ENCODE measurements at places on chromosomes 12 and 14. TPM values are rescaled to one million over a fixed set of nuclear protein-coding genes. Genes with fewer than 3 reads are reported as not detected.

DNA sequence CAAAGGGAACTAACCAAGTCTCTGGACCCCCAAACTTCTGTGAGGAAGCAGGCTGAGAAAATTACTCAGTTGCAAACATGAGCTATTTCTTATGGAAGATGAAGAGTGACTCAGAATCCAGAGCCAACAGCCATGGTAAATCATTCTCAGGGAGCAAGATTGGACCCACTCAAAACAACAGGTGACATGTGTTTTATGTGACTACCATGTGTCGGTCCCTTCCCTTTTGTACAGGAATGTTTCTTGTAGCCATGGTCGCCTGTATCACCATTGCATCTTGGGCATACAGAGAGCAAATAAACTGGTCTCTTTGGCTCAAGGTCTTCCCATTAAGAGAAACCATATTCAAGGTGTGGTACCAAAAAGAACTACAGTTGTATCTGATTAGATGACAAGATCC lies 75.4 kb upstream of the COCH start:
- no peak for DNase-seq

DNA sequence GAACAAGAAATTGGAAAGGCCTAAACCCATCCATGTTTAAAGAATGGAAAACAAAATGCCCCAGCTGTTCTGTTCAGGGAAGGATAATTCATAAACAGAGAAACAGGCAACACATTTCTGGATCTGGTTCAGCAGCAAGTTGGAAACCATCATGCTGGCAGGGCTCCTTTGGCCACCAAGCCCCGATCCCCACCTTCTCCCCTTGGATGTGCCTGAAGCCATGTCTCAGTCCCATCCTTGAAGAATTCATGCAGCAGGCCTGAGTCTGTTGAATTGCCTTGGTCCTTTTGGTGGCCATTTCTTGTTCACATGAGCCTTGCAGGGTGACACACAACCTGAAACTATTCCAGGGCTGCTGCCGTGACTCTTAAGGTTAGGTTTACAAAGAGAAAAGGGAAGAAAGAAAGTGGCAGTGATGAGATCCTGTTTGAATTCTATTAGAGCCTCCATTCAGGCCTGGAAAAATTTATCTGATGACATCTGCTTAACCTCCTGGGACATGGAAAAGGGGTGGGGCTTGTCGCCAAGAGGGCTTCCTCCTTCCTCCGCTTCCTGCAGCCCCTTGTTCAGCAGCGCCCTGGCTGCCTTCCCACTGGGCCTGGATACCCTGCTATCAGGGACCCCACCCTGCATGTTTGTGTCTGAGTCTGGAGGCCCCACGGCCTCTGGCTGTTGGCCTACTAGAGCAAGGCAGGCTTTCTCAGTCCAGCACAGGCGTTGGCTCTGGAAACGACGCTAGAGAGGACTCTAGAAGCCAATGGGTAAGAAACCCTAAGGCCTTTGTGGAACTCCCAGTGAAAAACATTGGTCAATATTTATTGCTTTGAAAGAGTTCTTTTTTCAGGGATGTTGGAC lies 341.9 kb downstream of the C12orf75 start:
- peak; percentile 47 for DNase-seq

RTL1 gene
- not detected for total RNA-seq

DNA sequence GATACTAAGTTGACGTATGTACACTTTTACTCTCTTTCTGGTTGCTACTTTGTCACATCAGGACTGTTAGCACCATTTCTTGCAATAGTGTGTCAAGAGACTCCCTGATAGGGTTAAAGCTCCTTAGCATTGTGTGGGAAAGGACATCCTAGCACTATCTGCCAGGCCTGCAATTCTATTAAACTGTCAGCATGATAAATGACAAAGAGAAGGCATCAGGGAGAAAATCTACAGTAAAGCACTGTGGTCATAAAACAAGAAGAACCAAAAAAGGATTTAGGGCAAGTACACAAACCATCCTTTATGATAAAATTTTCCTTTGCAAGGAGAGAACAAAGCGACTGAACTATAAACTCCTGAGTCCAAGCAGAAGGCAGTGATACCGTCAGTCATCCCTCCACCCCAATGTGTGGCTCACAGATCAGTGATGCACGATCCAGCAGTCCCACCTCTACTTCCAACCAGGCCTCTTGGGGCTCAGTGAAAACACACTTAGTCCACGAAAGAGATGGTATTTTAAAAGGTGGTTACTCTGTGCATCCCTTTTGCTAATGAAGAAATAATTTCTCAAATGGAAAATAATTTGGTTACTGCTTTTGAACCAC lies 31.4 kb upstream of the SLC35F4 start:
- no peak for DNase-seq

DNA sequence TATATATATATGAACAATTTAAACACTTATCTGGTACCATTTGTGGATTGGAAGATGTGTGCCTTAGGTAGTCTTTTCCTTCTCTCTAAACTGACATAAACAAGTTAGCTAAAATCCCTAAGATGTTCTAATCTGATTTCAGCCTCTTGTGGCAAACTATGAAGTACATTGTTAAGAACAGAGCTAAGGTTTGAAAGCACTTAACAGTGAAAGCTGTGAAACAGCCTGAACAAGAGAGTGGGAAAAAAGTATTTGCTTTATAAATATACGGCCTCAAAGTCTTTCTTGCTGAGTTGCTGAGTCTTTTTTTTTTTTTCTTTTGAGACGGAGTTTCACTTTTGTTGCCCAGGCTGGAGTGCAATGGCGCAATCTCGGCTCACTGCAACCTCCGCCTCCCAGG lies 53.7 kb upstream of the PELI2 start:
- DNase-seq, result no peak

- DNase-seq, result no peak
Observed at GRCh38 chr12:119877639-119877948, 474 bp upstream of the CIT start.

- DNase-seq, result peak; percentile 78
Observed at GRCh38 chr12:14256555-14257169, 108.8 kb upstream of the ATF7IP start.

GRCh38 chr14:101109347-101109638 lies 205.8 kb upstream of the RTL1 start:
- no peak for DNase-seq

DNA sequence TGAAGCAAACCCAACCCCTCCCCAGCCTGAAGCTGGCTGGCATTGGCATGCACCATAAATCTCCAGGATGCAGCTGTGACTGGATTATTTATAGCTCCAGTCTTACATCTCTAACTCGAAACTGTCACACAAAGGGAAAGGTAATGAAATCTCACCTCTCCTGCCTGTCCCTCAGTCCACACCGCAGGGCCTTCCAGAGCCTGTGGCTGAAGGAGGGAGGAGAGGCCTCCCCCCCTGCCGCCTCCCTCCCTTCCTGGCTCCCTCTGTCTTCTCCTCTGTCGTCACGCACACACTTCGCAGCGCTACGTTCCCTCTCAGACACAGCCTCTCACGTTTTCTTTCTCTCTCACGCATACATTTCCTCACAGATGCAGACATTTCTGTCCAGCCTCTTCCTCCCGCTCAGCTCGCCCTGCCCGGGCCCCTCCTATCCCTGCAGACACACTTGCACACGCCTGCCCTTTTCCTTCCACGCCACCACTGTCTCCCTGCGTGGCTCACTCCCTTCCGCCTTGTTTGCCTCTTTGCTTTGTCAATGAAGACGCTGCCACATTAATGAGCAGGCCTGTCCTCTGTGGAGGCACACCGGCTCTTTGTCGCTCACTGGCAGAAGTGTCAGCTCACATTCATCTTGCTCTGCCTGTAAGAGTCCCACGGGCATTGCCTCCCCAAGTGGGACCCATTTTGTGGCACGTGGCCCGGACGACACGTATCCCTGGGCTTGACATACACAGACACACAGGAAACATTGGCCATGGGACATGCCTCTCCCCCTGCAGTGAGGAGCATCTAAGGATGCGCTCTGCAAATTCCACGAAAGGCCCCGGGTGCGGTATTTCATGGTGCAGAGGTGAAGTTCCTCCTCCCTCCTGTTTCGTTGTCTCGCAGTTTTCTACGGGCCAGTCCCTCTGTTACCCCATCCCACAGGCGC lies 27.9 kb downstream of the IRF2BPL start:
- DNase-seq, result no peak

AMN gene
- 26.1 TPM for total RNA-seq

FITM1 gene
- 1.0 TPM for total RNA-seq

DNA sequence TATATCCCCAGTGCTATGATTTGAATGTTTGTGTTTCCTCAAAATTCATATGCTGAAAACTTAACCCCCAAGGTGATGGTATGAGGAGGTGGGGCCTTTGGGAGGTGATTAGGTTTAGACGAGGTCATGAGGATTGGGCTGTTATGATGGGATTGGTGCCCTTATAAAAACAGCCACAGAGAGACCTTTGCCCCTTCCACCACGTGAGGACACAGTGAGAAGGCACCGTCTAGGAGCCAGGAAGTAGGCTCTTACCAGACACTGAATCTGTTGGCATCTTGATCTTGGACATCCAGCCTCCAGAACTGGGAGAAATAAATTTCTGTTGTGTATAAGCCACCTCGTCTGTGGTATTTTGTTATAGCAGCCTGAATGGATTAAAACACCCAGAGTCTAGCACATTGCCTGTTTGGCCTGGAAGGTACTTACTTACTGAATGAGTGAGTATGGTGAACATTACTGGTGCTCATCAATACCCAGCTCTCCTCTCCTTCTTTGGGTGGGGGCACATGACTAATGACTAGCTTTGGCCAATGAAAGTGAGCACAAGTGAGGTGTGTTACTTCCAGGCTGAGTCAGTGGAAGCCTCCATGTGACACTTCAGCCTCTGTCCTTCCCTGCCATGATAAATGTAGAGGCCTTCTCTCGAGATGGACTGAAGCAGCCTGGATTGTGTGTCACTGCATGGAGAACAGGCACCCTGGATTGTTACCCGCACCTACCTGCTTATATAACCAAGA lies 72.4 kb upstream of the CHST11 start:
- peak; percentile 23 for DNase-seq

CLEC4A gene
- 2.5 TPM for total RNA-seq

DNA sequence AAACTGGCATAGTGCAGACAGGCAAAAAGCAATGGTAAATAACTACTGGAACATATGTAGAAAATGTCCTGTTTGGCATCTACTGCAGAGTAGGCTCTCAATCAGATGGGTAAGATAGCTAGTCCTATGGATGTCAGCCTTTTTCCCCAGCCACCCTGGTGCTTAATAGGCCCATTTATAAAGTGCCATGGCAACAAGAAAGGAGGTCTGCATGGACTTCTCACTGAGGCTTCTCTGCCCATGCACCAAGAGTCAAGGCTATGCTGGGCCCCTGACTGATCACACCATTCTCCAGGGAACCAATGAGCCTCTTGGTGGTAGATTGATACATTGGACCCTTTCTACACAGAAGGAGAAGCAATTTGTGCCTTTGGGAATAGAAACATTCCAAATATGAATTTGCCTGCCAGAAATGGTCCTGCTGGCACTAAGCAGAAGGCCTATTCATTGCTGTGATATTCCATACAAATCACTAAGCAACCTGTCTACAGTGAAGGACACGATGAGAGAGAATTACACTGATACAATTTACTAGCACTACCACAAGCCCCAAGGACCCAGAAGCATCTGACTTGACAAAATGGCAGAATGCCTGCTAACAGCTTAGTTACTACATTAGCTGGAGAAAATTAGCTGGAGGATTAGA lies 43.8 kb downstream of the RESF1 start:
- no peak for DNase-seq

DNA sequence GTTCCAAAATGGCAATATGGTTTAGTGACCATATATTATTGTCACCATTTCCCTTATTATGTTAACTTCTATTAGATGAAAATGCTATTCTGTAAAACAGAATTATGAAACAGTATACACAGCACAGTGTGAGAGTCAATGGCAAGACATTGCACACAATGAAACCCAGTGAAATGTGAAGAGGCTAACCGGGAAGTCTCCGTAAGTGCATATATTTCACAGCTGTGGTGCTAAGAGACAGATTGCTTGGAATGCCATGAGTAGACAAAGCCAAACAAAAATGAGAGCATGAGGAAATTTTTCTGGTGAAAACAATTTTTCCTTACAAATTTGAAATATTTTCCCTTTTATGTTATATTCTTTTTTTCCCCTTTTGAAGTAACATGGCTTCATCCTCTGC lies 49.4 kb downstream of the DYRK2 start:
- DNase-seq, result no peak

ESRRB gene
- total RNA-seq, result 1.1 TPM

DNA sequence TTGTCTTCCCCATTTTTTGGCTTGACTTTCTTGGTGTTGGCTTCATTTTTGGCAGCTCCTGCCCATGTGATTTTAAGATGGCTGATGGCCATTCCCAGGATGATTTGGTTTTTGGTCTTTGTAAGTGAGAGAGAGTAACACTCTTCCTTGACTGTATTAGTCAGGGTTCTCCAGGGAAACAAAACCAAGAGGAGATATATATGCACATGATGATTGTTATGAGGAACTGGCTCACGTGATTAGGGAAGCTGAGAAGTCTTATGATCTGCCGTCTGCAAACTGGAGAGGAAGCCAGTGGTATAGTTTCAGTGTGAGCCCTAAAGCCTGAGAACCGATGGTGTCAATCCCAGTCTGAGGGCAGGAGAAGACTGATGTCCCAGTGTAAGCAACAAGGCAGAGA lies 146.6 kb downstream of the NRXN3 start:
- no peak for DNase-seq

- no peak for DNase-seq
Observed at GRCh38 chr12:67599691-67600090, 48.9 kb upstream of the DYRK2 start.

GPR135 gene
- total RNA-seq, result 2.5 TPM

DNA sequence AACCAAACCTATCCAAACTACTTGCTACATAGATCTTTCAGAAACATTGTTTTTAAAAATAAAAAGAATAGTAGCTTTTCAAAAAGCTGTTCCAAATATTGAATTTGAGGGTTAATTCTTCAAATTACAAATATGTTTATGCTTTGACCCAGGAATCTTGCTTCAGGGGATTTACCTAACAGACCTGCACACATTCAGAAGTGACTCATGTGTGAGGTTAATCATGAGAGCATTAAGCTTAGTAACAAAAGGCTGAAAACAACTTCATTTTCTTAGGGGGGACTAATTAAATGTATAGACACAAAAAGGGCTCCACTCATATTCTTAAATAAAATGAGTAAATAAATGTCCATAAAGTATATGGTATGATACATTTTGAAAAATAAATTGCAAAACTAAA lies 672.4 kb upstream of the FLRT2 start:
- DNase-seq, result no peak

ESPL1 gene
- total RNA-seq, result 5.7 TPM

RPGRIP1 gene
- total RNA-seq, result not detected

GRCh38 chr14:20772650-20773049 lies 4.4 kb downstream of the EDDM3B start:
- DNase-seq, result no peak

PPP1R36 gene
- 1.7 TPM for total RNA-seq

AEBP2 gene
- 31.4 TPM for total RNA-seq

CELA1 gene
- total RNA-seq, result not detected
